Stimulated activated CD8-positive, alpha-beta memory T cell treated with anti-CD3 and anti-CD28 coated beads, Interleukin-15, amount 100 ng/mL, for 24 hours (primary cell): ENCODE measurements at places on chromosomes 5 and 9.

GRCh38 chr9:116417464-116417863, 263.9 kb downstream of the PAPPA start:
- no peak for DNase-seq

GRCh38 chr5:23221831-23222230, 285.6 kb upstream of the PRDM9 start:
- DNase-seq, result no peak

DNA sequence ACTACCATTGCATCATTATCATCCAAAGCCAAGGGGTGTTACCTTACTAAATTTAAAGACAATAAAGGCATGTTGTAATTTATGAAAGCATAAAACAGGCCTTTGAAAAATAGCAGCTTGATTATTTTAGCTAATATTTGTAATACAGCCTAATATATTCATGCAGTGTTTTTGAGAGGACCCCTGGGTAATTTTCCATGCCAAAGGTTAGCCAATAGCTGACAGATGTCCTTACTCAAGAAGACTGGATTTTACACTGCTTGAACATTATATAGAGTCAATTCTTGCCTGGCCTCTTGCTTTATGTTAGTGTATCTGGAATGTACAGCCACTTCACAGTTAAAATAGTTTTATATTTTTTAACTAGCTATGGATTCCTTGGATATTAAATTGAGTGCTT, 337.8 kb upstream of the PAPPA start:
- DNase-seq, result no peak

GRCh38 chr9:125826850-125827249, 79.7 kb downstream of the PBX3 start:
- DNase-seq, result no peak

DNA sequence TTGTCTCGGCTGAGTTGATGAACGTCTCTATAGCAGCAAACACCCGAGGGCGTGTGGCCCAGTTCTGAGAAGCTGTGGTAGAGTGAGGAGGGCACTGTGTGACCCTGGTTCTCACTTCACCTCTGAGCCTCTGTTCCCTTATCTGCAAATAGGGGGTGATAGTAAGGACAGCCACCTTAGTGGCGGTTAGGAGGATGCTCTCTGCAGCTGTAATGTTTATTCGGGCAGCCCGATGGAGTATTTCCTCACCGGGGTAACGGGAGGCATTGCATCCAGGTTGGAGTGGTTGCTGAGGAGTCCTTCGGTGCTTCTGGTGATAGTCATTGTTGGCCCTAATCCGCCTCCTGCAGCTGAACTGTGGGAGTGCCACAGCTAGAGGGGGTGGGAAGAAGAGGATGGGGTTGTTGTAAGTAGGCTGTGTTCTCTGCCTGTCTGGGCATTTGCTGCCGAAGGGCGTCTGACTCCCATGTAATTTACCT, 13.9 kb downstream of the PRRC2B start:
- no peak for DNase-seq

- DNase-seq, result no peak
Measured at GRCh38 chr9:132000659-132001058, 79.0 kb downstream of the MED27 start.

GRCh38 chr5:62506659-62507460, 71.8 kb upstream of the LRRC70 start:
- no peak for DNase-seq

GRCh38 chr9:121326130-121326838, 43.8 kb downstream of the STOM start:
- no peak for DNase-seq

DNA sequence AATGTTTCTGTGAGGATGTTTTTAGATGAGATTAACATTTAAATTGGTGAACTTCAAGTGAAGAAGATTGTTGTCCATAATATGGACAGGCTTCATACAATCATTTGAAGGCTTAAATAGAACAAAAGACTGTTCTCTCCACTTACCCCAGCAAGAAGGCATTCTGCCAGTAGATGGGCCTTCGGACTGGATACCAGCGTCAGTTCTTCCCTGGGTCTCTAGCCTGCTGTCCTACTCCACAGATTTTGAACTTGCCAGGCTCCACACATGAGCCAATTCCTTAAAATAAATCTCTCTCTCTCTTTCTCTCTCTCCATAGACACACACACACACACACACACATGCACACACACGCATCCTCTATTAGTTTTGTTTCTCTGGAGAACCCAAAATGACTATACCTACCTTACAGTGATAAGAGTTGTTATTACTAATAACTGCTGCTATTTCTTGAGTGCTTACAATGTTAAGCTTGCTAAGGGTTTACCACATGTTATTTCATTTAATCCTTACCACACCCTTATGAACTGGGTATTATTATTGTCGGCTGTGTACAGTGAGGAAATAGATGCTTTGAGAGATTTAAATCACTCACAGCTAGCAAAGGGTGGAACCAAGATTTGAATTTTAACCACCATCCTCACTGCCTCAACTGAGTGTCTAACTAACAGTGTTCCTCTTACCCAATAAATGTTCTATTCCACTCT, 19.8 kb upstream of the IQGAP2 start:
- no peak for DNase-seq

- DNase-seq, result no peak
Measured at GRCh38 chr5:91136271-91136670, 246.8 kb downstream of the ARRDC3 start.

GRCh38 chr5:75433814-75434506, 77.5 kb downstream of the CERT1 start:
- DNase-seq, result no peak

- DNase-seq, result no peak
Measured at GRCh38 chr5:132263548-132264261, 6.2 kb downstream of the PDLIM4 start.

- no peak for DNase-seq
Measured at GRCh38 chr5:98664736-98665135, 108.7 kb upstream of the RGMB start.

DNA sequence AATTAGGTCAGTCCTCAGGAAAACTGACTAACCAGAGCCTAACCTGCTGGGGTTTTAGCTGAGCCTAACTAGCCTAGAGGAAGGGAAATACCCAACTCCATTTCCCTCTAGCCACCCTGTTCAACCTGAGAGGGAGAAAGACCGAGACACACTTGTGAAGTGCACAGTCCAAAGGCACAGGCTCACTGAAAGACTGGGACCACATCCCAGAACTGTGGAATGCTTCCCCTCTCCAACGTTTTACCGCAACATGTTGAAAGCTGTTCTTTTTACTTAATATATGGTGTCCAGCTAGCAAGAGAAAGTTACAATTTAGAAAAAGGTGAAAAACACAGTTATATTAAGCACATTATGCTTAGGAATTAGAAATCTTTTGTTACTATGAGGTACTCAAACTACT, 76.8 kb upstream of the SIMC1 start:
- no peak for DNase-seq

DNA sequence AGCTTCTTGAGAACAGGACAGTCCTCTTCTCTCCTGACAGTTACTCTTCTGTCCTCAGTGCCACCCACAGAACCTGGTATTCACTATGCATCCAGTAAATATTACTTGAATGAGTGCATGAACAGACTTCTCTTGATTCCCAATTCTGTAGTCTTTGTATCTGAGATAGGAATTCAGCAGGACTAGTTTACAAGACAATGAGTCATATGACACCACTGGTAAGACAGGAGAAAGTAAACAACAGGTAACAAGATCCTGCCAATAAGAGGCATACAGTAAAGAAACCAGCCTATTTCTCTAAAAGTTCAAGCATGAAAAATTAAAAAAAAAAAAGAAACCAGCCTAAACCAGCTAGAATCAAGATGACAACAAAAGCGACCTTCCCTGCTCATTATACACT, 6.2 kb downstream of the ZNF883 start:
- DNase-seq, result no peak
